SW 1271 (cell line): ENCODE measurements at places on chromosomes 1 and 21.

DNA sequence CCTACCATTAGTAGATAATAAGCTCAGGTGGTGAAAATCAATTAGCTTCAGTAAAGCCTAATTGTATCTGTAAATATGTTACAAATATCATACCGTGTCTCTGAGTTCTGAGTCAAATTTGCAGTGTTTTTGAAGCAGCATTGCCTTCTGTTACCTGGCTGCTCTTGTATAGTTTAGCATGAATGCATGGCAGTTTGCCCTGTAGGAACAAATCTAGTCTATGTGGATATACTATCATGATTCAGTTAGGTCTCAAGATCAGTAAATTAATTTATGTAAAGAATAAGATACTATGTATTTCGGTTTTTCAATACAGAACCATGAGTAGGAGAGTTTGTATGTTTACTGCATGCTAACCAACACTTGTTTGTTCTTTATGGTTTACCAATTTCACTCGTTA, 240.6 kb upstream of the C1orf105 start:
- no peak for DNase-seq

DNA sequence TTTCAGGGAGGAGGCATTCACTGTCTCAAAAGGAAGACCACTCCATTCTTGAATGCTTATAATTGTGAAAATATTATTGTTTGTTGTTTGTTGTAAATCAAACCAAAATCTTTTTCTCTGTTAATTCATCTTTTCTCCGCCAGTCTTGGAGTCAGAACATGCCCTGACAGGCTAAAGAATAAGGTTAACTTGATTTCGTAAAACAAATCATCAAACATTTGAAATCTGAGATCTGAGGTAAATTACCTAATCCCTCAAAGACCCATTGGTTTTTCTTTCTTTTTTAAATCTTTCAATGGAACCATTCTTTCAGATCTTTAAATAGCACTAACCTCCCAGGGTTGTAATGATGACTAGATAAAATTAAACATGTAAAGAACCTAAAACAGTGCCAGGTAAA, 430.1 kb upstream of the PTBP2 start:
- DNase-seq, result no peak

- no peak for DNase-seq
These were observed 35.2 kb downstream of the SLC37A1 start for GRCh38 chr21:42548687-42549406.

GRCh38 chr1:1440262-1441001, 4.9 kb downstream of the VWA1 start:
- no peak for DNase-seq

GRCh38 chr1:98896711-98897445, 107.8 kb downstream of the PLPPR5 start:
- no peak for DNase-seq

GRCh38 chr1:205189131-205189530, 22.4 kb downstream of the DSTYK start:
- DNase-seq, result no peak

GRCh38 chr1:143699115-143699514, 272.7 kb downstream of the FAM72C start:
- DNase-seq, result no peak
